ENCODE measurements at places on chromosomes 4 and X.

DNA sequence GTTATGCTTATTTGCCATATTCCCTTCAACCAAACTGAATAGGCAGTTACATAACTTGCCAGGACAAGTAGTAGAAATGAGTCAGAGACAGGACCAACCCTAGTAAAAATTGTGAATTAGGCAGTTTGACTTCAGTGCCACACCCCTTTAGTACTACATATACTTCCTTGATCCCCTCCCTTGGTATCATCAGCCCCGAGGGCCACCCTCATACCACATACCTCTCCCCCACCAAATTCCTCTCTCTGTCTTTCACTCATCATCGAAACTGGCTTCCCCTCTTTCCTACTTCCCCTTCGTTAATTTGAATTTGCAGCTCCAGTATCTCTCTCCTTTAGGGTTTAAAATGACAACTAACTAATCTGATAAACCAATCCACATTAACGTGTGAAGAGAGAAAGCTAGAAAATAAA lies 7.9 kb upstream of the PTPN13 start:
- no peak for DNase-seq

GRCh38 chrX:21659320-21659719 lies 1.2 kb upstream of the KLHL34 start:
- DNase-seq: no peak

GRCh38 chr4:40309250-40309774 lies 25.8 kb upstream of the CHRNA9 start:
- no peak for DNase-seq

- no peak for DNase-seq
These were observed 58.6 kb upstream of the MSX1 start for GRCh38 chr4:4800646-4801408.

GRCh38 chrX:38055170-38055847 lies 49.0 kb downstream of the SYTL5 start:
- DNase-seq: no peak

DNA sequence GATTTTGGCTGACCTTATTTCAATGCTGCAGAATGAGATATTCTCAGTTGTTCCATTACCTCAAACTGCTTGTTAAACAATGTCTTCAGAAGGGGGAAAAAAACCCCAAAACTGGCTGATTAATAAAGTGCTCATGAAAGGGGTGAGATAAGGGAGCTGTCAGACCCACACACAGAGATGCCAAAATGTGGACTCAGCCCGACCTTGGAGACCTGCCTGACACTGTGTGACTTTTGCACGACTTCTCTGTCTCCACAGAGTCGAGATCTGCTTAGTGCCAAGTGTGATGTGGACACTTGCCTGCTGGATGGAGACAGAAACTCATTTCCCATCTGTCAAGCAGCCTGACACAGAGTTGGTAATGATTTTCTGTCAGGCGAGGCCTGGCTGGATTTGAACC lies 31.5 kb downstream of the REELD1 start:
- no peak for DNase-seq

DNA sequence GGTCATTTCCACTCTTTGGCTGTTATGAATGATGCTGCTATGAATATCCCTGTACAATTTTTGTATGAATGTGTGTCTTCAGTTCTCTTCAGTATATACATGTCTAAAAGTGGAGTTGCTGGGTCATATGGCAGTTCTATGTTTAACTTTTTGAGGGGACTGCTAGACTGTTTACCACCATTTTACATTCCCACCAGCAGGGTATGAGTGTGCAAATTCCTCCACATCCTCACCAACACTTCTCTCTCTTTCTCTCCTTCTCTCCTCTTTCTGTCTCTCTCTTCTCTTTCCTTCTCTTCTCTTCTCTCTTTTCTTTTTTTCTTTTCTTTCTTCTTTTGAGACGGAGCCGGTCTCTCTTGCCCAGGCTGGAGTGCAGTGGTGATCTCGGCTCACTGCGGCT lies 7.8 kb downstream of the WWC2 start:
- DNase-seq: no peak

DNA sequence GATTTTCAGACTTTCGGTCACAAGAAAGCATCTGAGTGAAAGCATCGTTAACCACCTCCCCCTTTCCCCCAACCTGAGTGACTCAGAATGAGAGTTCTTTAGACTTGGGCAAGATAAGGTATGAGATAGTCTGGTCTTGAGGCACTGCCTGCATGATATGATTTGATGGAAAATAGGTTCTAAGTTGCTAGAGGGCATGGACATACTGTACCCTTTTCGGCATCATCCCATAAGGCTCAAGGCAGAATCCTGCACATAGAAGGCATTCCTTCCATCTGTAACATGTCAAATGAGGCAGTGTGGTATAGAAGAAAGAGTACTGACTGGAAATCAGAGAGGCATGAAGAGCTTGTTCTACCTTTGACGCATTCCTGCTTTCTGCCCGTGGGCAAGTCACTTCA lies 16.8 kb upstream of the AMOT start:
- DNase-seq: no peak

GRCh38 chr4:53890461-53890860 lies 173.9 kb downstream of the CHIC2 start:
- DNase-seq: no peak

- DNase-seq: no peak
These were observed 158.7 kb downstream of the DCHS2 start for GRCh38 chr4:154332681-154333421.

- no peak for DNase-seq
These were observed 39.0 kb upstream of the PDGFC start for GRCh38 chr4:157010630-157011029.
